ENCODE measurements at places on chromosomes 3 and 15.

DNA sequence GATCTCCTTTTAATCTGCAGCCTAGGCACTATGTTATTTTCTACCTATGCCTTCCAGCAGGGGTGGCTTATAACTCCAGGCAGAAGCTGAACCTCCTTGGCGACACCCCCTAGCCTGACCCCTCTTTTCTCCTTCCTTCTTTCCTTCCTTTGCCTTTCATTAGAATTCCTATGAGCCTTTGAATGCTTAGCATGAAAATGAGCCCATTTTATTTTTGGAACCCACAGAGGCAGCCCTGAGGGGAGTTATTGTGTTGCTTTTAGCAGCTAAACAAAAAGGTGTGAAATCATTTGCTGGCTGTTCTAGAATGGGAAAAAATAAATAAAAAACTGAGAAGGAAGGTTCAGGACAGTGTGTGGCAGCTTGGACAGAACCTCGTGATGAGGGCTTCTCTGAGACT lies 164.6 kb upstream of the ICE2 start:
- DNase-seq, result no peak

- DNase-seq, result no peak
These were observed 133.3 kb downstream of the CHDH start for GRCh38 chr3:53712817-53713388.

DNA sequence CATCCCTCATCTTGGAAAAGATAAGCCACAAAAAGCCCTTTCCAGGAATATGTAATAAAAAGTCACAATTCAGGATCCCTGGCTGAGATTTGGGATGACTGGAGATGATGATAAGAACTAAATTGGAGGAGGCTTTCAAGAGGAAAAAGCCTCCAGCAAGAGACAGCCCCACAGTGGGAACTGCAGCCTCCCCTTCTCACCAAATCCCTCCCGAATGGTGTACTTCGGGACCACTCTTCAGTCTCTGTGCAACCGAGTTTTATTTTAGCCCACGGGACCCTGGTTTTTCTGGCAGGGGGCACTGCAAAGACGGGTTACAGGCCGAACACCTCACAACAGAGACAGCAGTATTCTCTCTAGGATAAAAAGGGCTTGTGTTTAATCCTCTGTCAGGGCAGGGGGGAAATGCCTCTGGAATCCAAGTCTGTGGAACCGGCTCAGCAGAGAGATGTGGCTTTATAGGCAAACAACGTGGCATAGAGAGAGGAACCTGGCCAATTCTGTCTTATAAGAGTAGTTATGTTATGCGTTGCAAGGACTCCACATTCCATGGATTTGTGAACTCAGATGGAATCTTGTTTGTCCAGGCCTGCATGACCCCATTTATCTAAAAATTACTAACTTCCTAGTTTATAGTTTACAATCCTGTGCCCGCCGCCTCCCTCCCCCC lies 1.2 kb upstream of the LMCD1 start:
- DNase-seq, result no peak

DNA sequence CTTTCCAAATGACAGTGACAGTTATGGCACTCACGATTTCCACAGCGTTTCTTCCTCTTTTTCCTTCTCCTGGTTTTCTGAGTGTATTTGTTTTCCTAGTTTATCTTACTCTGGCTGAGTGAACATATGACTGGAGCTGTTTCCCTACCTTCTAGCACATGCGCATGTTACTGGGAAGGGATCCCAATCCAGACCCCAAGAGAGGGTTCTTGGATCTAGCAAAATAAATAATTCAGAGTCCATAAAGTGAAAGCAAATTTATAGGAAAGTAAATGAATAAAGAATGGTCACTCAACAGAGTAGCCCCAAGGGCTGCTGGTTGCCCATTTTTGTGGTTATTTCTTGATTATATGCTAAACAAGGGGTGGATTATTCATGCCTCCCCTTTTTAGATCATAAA lies 23.8 kb downstream of the METTL6 start:
- DNase-seq, result no peak

DNA sequence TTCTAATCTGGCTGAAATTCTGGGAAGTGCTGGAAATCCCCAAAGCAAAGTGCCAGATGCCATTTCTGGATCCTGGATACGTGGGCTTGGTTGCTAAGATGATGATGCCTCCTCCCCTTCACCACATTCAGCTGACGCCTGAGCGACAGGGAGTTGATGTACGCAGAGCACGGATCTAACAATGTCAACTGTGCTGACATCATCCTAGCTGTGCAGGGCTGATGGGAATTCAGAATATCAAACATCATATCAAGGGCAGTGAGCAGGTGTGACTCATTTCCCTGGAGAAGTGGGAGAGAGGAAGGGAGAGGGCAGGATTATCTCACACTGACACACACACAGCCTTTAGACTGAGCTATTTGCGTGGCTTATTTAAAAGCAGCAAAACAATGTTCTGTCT lies 92.6 kb upstream of the ZBTB20 start:
- DNase-seq, result peak; percentile 21
